ENCODE measurements at places on chromosomes 12 and 14.

DNA sequence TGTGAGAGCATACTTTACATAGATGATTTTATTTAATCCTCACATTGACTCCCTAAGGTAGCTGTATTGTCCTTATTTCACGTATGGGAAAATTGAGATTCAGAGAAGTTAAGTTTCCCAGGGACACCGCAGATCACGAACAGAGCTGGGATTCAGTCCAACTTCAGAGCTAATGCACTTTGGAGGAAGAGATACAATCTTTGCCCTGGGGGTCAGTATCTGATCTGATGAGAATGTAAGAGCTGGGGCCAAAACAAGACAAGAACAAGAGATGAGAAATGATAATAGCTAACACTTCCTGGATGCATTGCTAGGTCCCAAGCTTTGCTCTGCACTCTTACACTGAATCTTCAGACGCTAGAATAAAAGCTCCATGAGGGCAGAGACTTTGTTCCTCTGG, 6.0 kb upstream of the CSAD start:
- no peak for DNase-seq

DNA sequence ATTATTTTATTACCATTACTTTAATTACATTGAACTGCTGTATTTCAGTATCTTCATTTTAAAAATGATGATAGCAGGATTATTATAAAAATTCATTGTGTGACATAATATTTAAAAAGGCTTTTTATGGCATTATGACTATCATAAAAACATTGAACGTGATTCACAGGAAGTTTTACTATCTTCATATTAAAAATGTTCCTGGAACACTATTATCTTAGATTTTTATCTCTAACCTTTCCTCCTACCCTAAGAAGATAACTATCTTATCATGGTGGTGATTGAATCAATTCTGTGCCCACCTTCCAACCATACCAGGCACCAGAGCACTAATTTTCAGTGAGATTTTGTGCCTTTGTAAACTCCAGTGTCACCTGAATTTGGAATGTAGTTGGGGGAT, 16.2 kb downstream of the LRRC9 start:
- DNase-seq, result no peak

DNA sequence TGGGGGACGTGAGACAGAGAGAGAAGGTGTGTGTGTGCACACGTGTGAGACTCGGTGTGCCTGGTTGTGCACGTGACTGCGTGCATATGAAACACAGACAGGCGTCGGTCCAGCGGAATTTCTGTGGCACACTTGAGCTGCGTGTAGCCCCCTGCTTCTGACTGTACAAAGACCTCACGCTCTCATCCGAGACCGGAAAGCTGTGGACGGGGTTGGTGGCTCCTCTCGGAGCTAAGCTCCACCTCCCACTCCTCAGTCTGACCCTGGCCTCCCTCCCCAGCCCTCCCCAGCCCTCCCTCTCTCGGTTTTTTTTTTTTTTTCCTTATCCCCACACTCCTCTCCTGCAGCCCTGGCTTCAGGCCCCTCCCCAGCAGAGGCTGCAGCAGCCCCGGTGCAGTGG, 8.3 kb upstream of the C14orf180 start:
- no peak for DNase-seq

DNA sequence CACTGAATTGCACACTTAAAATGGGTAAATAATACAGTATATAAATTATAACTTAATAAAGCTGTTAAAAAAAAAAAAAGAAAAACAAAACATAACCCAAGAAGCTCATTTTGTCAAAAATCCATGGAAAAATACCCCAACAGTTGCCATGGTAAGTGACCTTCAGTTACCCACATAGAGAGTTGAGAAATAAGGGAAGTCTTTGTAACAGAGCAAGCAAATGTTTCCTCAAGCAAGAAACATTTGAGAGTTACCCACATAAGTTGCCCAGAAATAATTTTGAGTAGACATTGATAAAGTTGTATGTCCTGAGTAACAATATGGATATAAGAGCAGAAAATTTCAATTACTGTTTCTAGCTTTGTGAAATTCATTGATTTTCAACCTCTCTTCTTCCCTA, 227.4 kb downstream of the CCDC59 start:
- no peak for DNase-seq

DNA sequence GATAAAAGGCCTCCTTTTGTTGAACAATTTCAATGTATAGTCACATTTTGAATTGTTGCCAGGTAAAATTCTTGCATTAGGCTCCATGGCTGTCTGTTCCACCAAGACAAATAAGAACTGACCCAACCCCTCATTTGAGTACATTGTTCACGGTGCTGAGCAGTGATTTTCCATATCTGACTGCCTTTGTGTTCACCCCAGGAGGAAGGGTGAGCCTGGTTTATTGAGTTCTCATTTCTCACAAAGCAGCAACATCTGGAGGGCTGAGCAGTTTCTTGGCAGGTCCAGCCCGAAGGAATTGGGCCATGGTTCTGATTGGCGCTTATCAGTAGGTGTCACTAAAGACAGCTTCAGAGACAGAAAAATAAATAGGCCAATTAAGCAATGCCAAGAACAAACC, 149.1 kb downstream of the BMP4 start:
- peak; percentile 40 for DNase-seq

DNA sequence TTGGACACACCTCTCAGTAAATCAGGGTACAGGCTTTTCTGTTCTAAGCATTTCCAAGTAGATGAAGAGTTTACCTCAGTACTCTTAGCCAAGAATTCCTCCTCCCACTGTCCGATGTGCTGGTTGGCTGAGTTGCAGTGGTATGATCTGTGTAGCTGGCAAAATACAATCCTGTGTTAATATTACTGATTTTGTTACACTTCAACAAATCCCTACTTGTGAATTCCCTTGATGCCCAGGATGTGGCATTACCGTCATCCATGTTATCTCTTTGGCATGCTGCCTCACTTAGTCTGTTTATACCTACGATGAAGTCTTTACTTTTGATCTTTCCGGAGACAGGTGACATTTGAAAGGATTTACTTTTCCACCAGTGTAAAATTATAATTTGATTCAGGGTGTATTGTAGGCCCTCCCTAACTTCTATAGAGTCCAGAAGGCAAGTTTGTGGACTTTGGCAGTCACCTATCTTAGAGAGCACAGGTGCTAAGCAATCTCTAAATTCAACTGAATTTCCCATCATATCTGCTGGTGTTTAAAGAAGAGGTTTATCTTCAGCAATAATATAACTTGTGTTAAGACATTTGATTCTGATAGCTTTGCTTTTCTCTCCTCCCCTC, 10.1 kb downstream of the CCDC196 start:
- no peak for DNase-seq

GRCh38 chr12:82609234-82609914, 77.3 kb upstream of the TMTC2 start:
- DNase-seq, result no peak

Data from muscle of back (tissue), 13 donors.